Dermis microvascular lymphatic vessel endothelial cell (primary cell): ENCODE measurements at places on chromosomes 5 and 9. TPM values are rescaled to one million over a fixed set of nuclear protein-coding genes. Genes with fewer than 3 reads are reported as not detected.

NUTM2F gene
- not detected in 2 replicates for total RNA-seq

PLPP7 gene
- 1.9 and 2.3 TPM in 2 replicates for total RNA-seq

RXRA gene
- 14.0 and 22.4 TPM in 2 replicates for total RNA-seq

PRLR gene
- total RNA-seq, result under 0.01 TPM in 2 replicates

ARHGEF28 gene
- total RNA-seq, result 50.7 and 62.7 TPM in 2 replicates

GAS1 gene
- 0.77 and 1.4 TPM in 2 replicates for total RNA-seq

ECPAS gene
- 92.8 and 95.5 TPM in 2 replicates for total RNA-seq

XPA gene
- total RNA-seq, result 6.3 and 7.2 TPM in 2 replicates

HACD4 gene
- total RNA-seq, result 0.25 and 0.26 TPM in 2 replicates

SPAAR gene
- 0.76 and 2.8 TPM in 2 replicates for total RNA-seq

PCDHB2 gene
- total RNA-seq, result 0.39 and 1.3 TPM in 2 replicates

PCDHA11 gene
- total RNA-seq, result under 0.01 TPM in 1 of 2 replicates, not detected in the other

PAX5 gene
- not detected in 2 replicates for total RNA-seq

ADAMTS12 gene
- 1.2 and 5.2 TPM in 2 replicates for total RNA-seq

ACER2 gene
- total RNA-seq, result 5.0 and 7.8 TPM in 2 replicates

HTR1A gene
- total RNA-seq, result not detected in 2 replicates

TMEM174 gene
- total RNA-seq, result not detected in 2 replicates

OR1N1 gene
- not detected in 2 replicates for total RNA-seq

SV2C gene
- under 0.01 TPM in 1 of 2 replicates, not detected in the other for total RNA-seq

SOHLH1 gene
- under 0.01 TPM in 1 of 2 replicates, not detected in the other for total RNA-seq

RNF224 gene
- under 0.01 TPM in 1 of 2 replicates, not detected in the other for total RNA-seq

IFNB1 gene
- not detected in 2 replicates for total RNA-seq

GPX3 gene
- total RNA-seq, result 8.6 and 15.7 TPM in 2 replicates

PNPLA7 gene
- total RNA-seq, result 0.39 and 1.1 TPM in 2 replicates

GPR151 gene
- not detected in 2 replicates for total RNA-seq

TAF11L10 gene
- total RNA-seq, result not detected in 2 replicates

PCDHGA11 gene
- 4.0 and 5.4 TPM in 2 replicates for total RNA-seq
